ENCODE measurements at places on chromosomes 3 and 15. TPM values are rescaled to one million over a fixed set of nuclear protein-coding genes. Genes with fewer than 3 reads are reported as not detected.

GRCh38 chr15:90883976-90884718, at the start of gene FES:
FES (plus strand) TSS chr15:90884504; CDS start chr15:90885046, 542 bp downstream.
- peak; percentile 56 for DNase-seq

Gene MCF2L2
- total RNA-seq, result 0.75 TPM

GRCh38 chr3:156689608-156690007, 15.2 kb downstream of the TIPARP start:
- no peak for DNase-seq

Gene COLQ
- 1.3 TPM for total RNA-seq

- no peak for DNase-seq
These were observed 589.6 kb downstream of the PDCD6IP start for GRCh38 chr3:34387826-34388564.

DNA sequence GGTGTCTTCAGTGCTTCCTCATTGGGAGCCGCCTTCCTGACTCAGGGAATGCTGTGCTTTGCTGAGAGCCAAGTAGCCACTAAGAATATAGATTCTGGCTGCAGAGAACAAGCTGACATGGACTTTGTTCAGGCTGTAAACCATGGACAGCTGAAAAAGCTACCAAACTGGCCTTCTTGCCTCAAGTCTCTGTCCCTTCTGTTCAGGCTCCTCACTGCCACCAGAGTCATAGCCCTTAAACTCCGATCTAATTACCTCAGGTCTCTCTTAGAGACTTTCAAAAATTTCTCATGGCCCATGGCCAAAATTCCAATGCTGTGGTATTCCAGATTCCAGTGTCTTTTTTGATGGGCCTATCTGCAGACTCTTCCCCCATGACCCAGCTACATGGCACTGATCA, 19.4 kb upstream of the PTX3 start:
- DNase-seq, result no peak

- no peak for DNase-seq
These were observed 437 bp downstream of the KLF13 start for GRCh38 chr15:31326875-31327668.

Gene CCDC39
- total RNA-seq, result not detected

Gene ST3GAL6
- total RNA-seq, result 1.7 TPM

DNA sequence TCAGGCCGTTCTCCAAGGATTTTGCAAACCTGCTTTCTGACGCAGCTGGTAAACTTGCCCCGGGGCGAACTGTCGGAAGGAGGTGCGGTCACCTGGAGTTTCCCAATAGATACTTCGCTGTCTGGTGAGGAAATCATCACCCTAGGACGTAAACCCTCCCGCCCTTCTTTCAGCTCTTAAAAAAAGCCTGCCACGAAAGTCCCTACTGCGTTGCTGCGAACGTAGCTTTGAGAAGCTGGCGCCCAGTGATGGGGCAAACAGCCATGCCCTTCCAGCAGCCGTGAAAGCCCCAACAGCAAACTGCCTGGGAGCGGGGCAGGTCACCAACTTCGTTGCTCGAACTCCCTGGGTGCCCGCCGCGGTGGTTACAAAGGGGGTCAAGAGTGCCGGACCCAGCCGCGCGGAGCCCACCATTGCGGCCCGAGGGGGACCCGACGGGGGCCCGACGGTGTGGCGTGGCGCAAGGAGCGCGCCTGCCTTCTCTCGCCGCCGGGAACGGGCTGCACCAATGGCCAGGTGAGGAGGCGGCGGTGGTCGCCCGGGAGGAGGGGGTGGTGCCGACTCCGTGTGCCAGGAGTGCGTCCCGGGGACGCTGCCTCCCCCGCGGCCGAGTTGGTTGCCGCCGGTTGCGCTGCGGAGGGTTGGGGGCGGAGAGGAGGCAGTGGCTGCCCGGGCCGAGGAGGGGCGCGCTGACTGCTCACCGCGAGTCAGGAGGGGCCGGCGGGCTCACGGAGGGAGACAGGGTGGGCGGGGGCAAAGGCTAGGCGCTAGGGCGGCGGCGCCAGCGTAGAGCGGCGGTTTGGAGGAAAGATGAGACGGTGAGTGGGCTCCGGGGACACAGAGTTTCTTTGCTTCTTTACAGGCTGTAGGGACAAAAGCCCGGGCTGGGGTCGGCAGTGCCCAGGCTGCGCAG, at the start of gene PHLDB2:
Gene PHLDB2, plus strand, starts transcription at position 205 of the 913 bp plus-strand sequence. CDS start 24,813 bp downstream, outside the sequence.
- peak; percentile 51 for DNase-seq

Gene DNAJA4
- total RNA-seq, result 36.7 TPM

GRCh38 chr3:55929154-55929869, 442.2 kb upstream of the WNT5A start:
- DNase-seq, result peak; percentile 34

Gene GPR62
- not detected for total RNA-seq

Gene TLR9
- not detected for total RNA-seq

- DNase-seq, result no peak
These were observed 293.8 kb downstream of the CHST2 start for GRCh38 chr3:143413372-143413771.

- no peak for DNase-seq
These were observed 136.9 kb downstream of the SATB1 start for GRCh38 chr3:18288243-18288642.

DNA sequence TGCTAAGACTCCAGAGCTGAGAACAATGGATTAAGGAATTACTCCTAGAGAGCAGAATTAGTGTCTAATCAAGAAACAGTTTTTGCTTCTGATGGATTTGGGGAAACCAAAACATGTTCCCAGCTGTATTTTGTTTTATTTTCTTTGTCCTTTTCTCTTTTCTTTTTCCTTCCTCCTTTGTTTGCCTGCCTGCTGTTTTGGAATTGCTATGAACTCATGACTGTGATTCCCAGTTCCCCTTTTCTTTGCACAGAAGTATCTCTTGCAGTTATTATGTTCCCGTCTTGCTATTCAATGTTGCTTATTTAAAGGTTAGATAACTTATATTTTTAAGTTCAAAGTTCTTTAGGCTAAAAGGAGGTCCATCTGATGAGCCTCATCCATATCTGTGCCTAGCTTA, 77.0 kb upstream of the GBE1 start:
- no peak for DNase-seq

Gene FBXW12
- total RNA-seq, result not detected

DNA sequence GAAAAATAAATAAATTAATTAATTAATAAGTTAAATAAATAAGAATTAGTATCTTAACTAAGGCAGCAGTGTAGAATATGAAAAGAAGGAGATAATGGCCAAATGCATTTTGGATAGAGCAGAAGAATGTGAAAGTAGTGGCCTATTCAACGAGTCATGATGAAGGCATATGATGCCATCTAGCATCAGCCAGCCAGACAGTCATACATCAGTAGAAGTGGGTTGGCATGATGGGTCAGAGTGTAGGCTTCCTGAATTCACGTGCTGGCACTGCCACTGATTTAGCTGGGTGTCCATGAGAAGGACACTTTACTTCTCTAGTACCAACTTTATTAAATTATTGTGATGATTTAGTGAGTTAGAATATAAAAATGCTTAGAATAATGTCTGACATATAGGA, 256.1 kb upstream of the ARPP21 start:
- no peak for DNase-seq

- DNase-seq, result no peak
These were observed 3.9 kb downstream of the FNDC3B start for GRCh38 chr3:172043233-172043632.

DNA sequence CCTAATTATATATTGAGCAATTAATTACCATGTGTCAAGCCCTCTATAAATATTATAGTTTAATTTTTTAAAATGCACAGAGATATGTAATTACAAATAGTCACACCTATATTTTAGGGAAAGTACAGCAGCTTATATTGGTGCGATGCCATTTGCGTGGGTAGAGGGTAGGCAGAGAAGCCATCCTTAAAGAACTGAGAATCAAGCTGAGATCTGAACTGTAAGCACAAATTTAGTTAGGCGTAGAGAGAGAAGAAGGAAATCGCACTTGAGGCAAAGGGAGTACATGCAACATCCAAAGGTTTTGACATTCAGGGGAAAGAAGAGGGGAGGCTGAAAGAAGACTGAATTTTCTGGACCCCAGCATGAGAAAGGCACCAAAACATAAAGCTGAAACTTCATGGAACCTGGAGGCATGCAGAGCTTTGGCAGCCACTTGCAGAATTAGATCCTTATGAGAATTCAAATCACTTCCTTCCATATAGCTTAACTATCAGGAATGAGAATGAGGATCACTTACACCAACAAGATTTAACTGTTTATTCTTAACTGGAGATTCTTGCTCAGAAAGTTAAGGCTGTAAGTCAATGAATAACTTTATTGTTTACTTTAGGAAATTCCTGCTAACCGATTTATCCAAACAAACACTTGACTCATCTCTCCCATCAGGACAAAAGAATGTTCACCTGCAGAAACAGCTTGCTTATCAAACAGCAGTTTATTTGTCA, 114.3 kb downstream of the TGFBR2 start:
- DNase-seq, result no peak

GRCh38 chr15:57537072-57537471, 54.6 kb upstream of the MYZAP start:
- DNase-seq, result no peak

DNA sequence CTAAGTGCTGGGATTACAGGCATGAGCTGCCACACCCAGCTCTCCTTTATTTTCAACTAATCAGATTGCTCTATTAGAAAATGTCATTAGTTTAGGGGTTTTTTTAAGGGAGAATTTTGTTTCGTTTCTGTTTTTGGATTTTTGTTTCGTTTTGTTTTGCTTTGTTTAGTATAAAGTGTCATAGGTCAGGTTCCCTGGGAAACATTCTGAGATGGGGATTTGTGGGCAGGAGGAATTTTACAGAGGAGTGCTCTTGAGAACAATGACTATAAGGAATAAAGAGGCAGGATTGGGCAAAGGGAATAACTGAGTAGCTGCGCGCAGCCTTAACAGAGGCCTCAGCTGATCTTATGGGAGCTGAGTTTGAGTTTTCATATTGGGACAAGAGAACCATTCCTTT, 86.8 kb upstream of the NR2F2 start:
- no peak for DNase-seq

DNA sequence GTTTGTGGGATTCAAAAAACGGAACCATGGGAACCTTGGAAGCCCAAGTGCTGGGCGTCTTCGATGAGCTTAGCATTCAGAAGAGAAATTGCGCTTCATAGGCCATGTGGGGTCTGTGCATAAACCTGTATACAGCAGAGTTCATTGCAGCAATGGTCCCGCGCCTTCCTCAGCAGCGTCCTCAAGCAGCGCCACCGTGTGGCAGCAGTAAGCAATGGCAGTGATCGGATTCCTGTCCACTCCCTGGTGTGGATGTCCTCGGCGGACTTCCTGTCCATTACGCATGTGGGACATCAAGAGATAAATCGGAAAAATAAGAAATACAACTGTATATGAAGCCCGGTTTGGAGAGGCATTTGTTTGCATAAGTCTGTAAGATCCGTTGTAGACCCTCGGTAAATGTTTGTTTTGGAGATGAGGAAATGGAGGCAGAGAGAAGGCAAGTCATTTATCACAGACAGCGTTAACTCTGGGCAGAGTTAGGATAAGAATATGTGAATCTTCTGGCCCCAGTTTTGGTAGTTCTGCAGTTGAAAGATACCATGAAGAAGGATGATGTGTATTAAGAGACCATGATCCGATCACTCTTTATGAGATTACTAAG, 57.7 kb downstream of the CNTN4 start:
- no peak for DNase-seq

Gene HCLS1
- total RNA-seq, result 19.7 TPM

Gene CFAP91
- total RNA-seq, result 1.3 TPM

Gene AMOTL2
- total RNA-seq, result 18.7 TPM

- no peak for DNase-seq
These were observed 285.1 kb downstream of the LPP start for GRCh38 chr3:188439080-188439479.

GRCh38 chr15:77858792-77859490, 218.6 kb downstream of the TBC1D2B start:
- DNase-seq, result no peak

Gene HYAL2
- total RNA-seq, result 27.9 TPM

Gene SAMMSON
- not detected for total RNA-seq

Gene IQCF5
- not detected for total RNA-seq

DNA sequence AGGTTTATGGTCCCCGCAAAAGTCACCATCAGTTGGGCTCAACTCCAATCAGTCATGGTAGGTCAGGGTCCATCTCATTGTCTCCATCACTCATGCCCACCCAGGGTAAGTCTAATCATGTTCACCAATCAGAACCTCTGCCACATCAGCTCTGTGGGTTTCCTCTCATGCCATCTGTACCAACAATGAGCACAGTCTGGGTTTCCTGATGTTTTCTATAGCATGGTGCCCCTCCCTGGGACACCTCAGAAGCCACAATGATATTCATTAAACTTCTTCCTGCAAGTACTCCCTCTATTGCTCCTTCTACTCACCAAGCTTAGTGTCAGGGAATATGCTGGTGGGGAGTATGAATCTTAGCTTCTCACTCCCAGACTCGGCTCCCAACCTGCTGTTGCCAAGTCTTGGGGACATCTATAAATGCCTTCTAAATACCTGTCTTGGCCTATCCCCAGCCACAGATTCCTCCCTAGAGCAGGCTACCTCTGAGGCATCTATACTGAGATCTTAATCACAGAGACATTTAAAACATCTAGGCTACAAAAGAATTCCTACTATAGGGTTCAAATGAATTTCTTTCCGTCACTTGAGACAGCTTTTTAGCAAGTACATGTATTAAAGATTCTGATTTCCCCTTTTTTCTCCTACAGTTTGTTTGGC, 5.0 kb upstream of the CCR2 start:
- no peak for DNase-seq

DNA sequence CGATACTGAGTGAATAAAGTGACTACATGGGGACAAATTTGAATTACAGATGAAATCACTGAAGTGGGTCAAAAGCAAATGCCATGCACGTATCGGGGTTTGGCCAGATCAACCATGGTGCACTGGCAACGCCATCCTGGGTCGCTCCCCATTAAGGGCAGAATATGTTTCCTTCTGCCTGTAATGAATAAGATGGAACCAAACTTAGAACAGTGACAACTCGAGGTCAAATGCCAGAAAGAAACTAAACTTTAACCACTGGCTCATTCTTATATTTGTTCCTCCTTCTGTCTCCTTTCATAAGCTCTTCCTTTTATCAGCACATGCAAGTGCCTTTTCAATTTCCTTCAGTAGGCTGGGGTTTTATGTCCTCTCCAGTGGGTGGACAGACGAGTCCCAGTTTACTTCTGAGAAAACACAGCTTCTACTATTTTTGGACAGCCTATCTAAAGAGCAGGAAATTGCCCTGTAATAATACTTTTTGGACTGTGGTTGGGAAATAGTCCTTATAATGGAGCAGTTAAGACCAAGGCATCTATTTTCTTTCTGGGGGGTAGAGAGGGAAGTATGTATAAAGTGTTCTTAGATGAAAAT, 61.4 kb downstream of the WHAMM start:
- no peak for DNase-seq

Gene SKOR1
- total RNA-seq, result 0.49 TPM

Gene SLCO2A1
- 50.6 TPM for total RNA-seq

GRCh38 chr3:115713284-115713683, 90.0 kb downstream of the GAP43 start:
- peak; percentile 4 for DNase-seq

GRCh38 chr3:129553171-129553570, 10.2 kb downstream of the H1-8 start:
- no peak for DNase-seq

Gene ROPN1
- 3.2 TPM for total RNA-seq

Gene GOLGA8T
- 0.15 TPM for total RNA-seq

DNA sequence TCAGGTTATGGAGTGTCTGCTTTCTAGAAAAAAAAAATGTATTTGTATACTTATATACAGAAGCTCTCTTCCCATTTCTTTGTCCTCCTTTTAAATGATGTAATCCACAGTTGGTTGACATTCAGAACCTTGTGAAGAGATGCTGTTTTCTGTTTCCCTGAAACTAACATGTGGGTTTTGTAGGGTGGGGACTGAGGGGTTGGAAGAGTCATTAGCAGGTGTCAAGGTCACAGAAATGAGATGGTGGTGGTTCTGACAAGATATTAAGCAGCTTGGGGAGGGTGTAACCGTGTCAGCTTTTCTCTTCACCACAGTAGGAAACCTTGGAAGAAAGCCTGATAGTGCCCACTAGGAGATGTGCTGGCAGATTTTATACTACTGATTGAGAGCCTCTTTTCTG, 2.4 kb downstream of the RASA2 start:
- DNase-seq, result no peak

Data from left colon (tissue), 2 donors.